ENCODE measurements at places on chromosomes 13 and 19. TPM values are rescaled to one million over a fixed set of nuclear protein-coding genes. Genes with fewer than 3 reads are reported as not detected.

Gene OVOL3
- not detected for total RNA-seq

Gene SLC25A41
- total RNA-seq, result 0.55 TPM

Gene IZUMO2
- total RNA-seq, result not detected

Gene FLT1
- total RNA-seq, result 7.3 TPM

Gene RINL
- 0.91 TPM for total RNA-seq

Gene CEACAM7
- not detected for total RNA-seq
